Activated CD4-positive, alpha-beta T cell treated with anti-CD3 and anti-CD28 coated beads for 36 hours (primary cell): ENCODE measurements at places on chromosomes 5 and 9.

DNA sequence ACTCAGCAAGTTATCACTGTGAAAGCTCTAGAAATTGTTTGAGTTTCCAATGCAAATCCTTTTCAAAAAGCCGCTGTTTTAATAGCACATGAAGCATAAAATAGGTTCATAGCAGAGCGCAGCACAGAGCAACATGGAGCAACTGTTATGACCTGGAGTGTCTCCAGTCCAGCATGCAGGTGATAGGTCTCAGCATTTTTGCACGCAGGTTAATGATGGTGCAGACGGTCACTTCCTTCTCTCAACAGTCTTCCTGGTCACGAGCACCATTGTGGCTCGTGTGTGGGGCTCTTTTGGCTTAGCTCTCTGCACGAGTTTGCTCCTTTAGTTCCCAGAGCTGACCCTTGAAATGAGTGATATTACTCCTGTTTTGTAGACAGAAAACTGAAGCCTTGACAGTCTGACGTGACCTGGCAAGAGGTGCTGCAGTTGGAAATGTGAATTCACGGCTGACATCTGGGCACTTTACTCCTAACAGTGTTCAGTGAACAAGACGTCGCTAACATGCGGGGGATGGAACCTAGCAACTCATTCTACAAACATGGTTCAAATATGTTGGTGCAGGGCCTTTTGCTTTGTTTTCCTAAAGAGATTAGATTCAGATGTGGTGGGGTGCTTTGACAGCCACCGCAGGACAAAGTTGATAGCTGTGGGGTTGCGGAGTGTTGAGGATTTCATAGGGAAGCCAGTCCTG is 10.0 kb downstream of the TENT4A start:
- H3K27ac ChIP-seq: peak overlapping the region; percentile 37
- H3K4me1 ChIP-seq: peaks cover 89% of the 10 kb centered on the region
- no peak for DNase-seq
- peaks cover 41% of the 10 kb centered on the region for H3K36me3 ChIP-seq
- no peak overlapping the region for H3K4me3 ChIP-seq
- no peaks in the 10 kb centered on the region for H3K27me3 ChIP-seq

DNA sequence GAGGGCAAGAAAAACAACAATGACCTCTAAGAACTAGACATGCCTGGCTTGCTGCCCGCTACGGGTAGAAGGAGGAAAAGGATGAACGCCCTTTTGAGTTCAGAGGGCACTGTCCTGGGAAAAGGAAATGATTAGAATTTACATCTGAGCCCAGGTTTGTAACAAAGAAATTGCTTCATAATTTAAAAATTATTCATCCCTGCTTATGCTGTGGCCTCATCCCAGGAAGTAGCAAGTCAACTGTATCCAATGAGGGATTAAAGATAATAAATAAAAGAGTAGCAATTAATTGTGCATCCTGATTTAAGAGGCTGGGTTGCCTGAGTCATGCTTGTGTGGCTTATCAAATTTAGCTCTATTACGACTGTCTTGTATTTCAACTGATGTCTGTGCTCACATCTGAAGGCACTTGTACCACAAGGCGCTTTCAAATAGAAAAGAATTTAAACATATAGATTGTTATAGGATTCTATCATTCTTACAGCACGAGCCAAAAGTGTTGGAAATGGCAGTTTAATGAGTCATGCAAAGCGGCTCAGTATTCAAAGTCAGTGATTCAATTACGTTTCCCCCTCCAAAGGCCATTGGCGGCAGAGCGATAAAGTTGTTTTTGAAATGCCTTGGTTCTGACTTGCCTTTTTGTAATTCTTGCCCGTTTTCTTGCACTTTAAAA is 40.0 kb upstream of the DMRT1 start:
- no peak overlapping the region for H3K4me3 ChIP-seq
- no peaks in the 10 kb centered on the region for H3K36me3 ChIP-seq
- no peak overlapping the region for H3K27ac ChIP-seq
- peaks cover 3% of the 10 kb centered on the region for H3K27me3 ChIP-seq
- no peaks in the 10 kb centered on the region for H3K4me1 ChIP-seq

DNA sequence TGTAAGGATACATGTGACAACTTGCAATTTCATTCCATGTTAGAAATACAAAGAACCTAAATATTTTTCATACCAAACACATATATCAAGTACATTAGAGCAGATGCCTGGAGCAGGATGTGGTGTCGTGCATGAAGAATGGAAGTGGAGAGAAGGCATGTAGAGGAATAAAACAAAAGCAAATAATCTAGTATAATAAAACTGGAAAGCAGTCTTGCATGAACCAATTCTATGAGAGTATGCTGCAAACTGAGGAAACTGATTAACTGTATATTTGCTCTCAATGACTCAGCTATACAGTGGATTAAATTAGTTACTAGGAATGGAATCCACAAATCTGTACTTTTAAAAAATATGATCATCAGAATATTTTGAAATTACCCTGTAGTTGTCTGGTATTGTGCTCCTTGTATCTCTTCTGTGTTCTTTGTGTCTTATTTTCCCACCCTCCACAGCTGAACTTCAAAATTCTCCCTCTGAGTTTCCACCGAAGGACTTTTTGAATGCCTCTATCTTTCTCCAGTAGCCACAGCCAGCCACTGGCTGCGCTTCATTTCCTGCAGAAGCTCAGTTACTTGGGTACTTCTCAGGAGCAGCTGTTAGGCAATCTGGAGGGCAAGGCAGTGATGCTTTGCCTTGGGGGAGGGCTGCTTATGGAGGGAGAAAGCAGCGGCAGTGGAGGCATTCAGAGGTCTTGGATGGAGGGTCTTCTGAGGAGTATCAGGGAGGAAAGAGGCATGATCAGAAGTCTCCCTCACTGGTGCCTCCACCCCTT is 608.0 kb downstream of the BRINP1 start:
- no peak for DNase-seq
- no peaks in the 10 kb centered on the region for H3K27me3 ChIP-seq
- no peak overlapping the region for H3K4me3 ChIP-seq
- H3K36me3 ChIP-seq: no peaks in the 10 kb centered on the region
- H3K4me1 ChIP-seq: no peaks in the 10 kb centered on the region

GRCh38 chr5:61666064-61666621 is 334.1 kb downstream of the ZSWIM6 start:
- no peak overlapping the region for H3K4me3 ChIP-seq
- H3K36me3 ChIP-seq: no peaks in the 10 kb centered on the region
- peaks cover 14% of the 10 kb centered on the region for H3K27me3 ChIP-seq

GRCh38 chr5:13766236-13766635 is 178.3 kb downstream of the DNAH5 start:
- no peak overlapping the region for H3K27ac ChIP-seq
- H3K27me3 ChIP-seq: no peaks in the 10 kb centered on the region
- H3K4me1 ChIP-seq: no peaks in the 10 kb centered on the region
- no peaks in the 10 kb centered on the region for H3K36me3 ChIP-seq
- DNase-seq: no peak
- no peak overlapping the region for H3K4me3 ChIP-seq

DNA sequence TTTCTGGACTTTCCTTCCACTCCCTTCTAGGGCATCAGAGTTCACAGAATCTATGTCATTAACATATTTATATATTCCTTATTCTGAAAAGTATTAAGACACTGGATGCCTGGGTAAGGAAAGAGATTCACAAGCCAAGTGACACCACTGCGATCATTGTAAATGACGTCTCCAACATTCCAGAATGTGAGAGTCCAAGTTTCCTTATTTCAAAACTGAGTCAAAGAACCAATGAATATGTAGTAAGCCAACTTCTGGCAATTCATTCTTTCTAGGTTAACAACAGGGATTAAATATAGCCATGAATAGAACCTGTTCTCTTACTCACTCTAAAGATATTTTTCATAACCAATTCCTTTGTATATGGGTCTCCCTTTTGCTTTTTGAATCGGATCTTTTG is 18.1 kb downstream of the RAI14 start:
- H3K27ac ChIP-seq: no peak overlapping the region
- H3K4me1 ChIP-seq: peaks cover 3% of the 10 kb centered on the region
- H3K4me3 ChIP-seq: no peak overlapping the region
- H3K27me3 ChIP-seq: peaks cover 2% of the 10 kb centered on the region

GRCh38 chr5:139658501-139658927 is 10.4 kb downstream of the CXXC5 start:
- DNase-seq: no peak
- no peaks in the 10 kb centered on the region for H3K36me3 ChIP-seq
- no peak overlapping the region for H3K27ac ChIP-seq

DNA sequence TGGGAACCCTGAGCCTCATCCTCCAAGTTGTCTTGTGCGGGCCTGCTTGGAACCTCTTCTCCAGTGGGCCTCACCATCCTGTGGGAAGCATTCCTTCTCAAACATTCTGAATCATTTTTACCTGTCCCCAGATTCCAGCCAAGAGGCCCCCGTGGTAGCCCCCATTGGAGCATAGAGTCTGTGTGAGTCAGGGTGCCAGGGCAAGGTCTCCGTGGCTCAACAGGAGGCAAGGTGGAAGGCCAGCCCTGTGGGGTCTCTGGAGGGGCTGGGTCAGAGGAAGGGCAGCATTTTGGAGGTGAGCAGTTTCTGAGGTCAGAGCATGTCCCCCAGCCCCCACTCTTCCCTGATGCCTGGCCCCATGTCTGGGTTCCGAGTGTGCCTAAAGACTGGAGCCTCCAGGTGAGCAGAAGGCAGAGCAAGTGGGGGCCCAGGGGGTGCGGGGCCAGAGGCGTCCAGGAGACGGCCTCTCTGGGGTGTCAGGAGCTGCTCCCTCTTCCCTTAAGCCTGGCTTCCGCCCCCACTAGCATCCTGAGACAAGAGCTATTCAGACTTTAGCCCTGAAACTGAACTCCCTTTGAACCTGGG is 2.1 kb downstream of the CACNA1B start:
- H3K27me3 ChIP-seq: peaks cover 25% of the 10 kb centered on the region
- H3K27ac ChIP-seq: no peak overlapping the region
- no peak for DNase-seq
- no peaks in the 10 kb centered on the region for H3K36me3 ChIP-seq
- no peak overlapping the region for H3K4me3 ChIP-seq

DNA sequence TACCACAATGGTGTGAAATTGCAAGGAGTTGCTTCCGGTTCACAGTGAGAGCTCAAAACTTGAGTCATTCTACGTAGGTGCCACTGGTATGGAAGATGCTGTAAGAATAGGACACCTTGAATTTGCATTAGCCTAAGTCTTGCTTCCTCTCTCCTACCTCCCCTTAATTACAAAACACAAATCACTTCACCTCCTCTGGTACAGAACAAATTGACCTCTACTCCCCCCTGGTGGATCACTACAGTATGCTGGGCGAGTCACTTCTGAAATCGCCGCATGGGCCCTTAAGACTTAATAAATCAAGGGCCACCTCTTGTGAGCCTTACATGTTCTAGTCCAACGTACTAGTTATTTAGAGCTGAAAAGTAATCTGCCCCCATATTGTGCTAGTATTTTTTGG is 145.3 kb upstream of the SMARCA2 start:
- no peaks in the 10 kb centered on the region for H3K36me3 ChIP-seq
- no peak overlapping the region for H3K4me3 ChIP-seq
- H3K27me3 ChIP-seq: peaks cover 36% of the 10 kb centered on the region
- peak; percentile 61 for DNase-seq

GRCh38 chr5:142612494-142613270 is 73.2 kb downstream of the FGF1 start:
- H3K4me3 ChIP-seq: no peak overlapping the region
- DNase-seq: no peak
- no peak overlapping the region for H3K27ac ChIP-seq
- peaks cover 16% of the 10 kb centered on the region for H3K27me3 ChIP-seq
- H3K36me3 ChIP-seq: no peaks in the 10 kb centered on the region
- H3K4me1 ChIP-seq: peaks cover 9% of the 10 kb centered on the region

DNA sequence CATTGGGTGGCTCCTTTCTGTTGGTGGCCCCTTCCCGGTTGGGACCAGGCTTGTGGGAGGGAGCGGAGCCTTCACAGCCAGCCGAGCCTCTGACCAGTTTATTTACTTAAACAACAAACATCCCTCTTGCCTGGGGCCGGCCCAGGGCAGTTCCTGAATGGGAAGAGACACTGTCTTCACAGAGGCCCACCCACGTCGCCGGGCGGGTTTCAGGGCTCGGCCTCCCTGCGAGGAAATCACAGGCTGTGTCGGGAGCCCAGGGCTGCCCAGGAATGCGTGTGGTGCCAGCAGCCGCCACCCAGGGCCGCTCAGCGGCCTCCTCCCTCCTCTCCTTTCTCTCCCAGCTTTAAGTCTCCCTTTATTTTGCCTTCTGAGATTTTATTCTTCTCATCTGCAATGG is 132.5 kb downstream of the HSD17B3 start:
- DNase-seq: no peak
- no peaks in the 10 kb centered on the region for H3K4me1 ChIP-seq
- H3K27ac ChIP-seq: no peak overlapping the region

- peak overlapping the region; percentile 84 for H3K27ac ChIP-seq
- H3K4me1 ChIP-seq: peaks cover 26% of the 10 kb centered on the region
- peak; percentile 77 for DNase-seq
These were observed 2.2 kb upstream of the SPTAN1 start for GRCh38 chr9:128550226-128550625.

GRCh38 chr9:103798620-103799019 is 295.5 kb upstream of the SMC2 start:
- H3K27ac ChIP-seq: no peak overlapping the region
- peak; percentile 14 for DNase-seq
- no peak overlapping the region for H3K4me3 ChIP-seq
- H3K27me3 ChIP-seq: peaks cover 4% of the 10 kb centered on the region

- no peak overlapping the region for H3K27ac ChIP-seq
- peaks cover 8% of the 10 kb centered on the region for H3K4me1 ChIP-seq
- H3K36me3 ChIP-seq: peaks cover 20% of the 10 kb centered on the region
- no peak overlapping the region for H3K4me3 ChIP-seq
- no peak for DNase-seq
These were observed 89.0 kb downstream of the RFX3 start for GRCh38 chr9:3436629-3437420.

- H3K36me3 ChIP-seq: no peaks in the 10 kb centered on the region
- DNase-seq: no peak
- H3K27ac ChIP-seq: no peak overlapping the region
- H3K4me1 ChIP-seq: no peaks in the 10 kb centered on the region
These were observed 65.8 kb upstream of the PAPPA start for GRCh38 chr9:116087751-116088194.

- H3K27ac ChIP-seq: no peak overlapping the region
- no peaks in the 10 kb centered on the region for H3K4me1 ChIP-seq
- no peak for DNase-seq
- no peaks in the 10 kb centered on the region for H3K36me3 ChIP-seq
These were observed 156.6 kb downstream of the TRPM3 start for GRCh38 chr9:70964861-70965260.

GRCh38 chr5:61460471-61460870 is 128.4 kb downstream of the ZSWIM6 start:
- H3K36me3 ChIP-seq: no peaks in the 10 kb centered on the region
- H3K27me3 ChIP-seq: no peaks in the 10 kb centered on the region
- DNase-seq: no peak
- H3K27ac ChIP-seq: no peak overlapping the region
- H3K4me3 ChIP-seq: no peak overlapping the region
